ENCODE measurements at places on chromosomes 13 and 19.

- no peak for DNase-seq
Measured at GRCh38 chr19:27997069-27997468, 1215.9 kb downstream of the UQCRFS1 start.

GRCh38 chr13:23871616-23872220 lies 17.5 kb downstream of the MIPEP start:
- no peak for DNase-seq

DNA sequence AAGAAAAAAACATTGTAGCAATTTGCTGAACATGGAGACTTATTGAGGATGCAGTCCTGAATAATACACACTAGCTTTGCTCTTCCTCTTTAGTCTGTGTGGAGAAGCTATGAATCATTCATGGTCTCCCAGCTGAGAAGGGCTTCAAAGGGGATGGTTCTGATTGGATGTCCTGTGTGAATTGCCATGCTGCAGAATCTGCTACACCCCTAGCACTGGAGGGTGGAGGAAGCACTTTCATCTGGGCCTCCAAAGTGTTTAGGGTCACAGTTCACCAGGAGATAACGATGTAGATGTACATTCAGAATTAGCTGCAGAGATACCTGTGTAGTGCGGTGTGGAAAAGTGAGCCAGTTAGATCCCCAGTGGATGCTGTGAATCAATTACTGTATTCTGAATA lies 321.1 kb upstream of the EDNRB start:
- DNase-seq: no peak

GRCh38 chr19:51994048-51994644 lies 7.5 kb upstream of the ZNF350 start:
- DNase-seq: no peak

- DNase-seq: no peak
Measured at GRCh38 chr19:51687791-51688670, 5.1 kb upstream of the SPACA6 start.

GRCh38 chr13:24027494-24027893 lies 130.2 kb upstream of the C1QTNF9B start:
- DNase-seq: no peak

All from stimulated activated CD4-positive, alpha-beta T cell treated with anti-CD3 and anti-CD28 coated beads, Interleukin-1b, Interleukin-23, amount 100 ng/mL, for 24 hours (primary cell).